Stromal cell of bone marrow (primary cell): ENCODE measurements at places on chromosomes 13 and 19.

GRCh38 chr13:101242720-101243119 is 173.6 kb downstream of the NALCN start:
- DNase-seq, result no peak

- no peak for DNase-seq
Observed at GRCh38 chr13:65943024-65943423, 1287.1 kb downstream of the PCDH9 start.

GRCh38 chr19:47230054-47230920 is 712 bp downstream of the BBC3 start:
- no peak for DNase-seq

GRCh38 chr13:48491423-48492095 is 41.3 kb downstream of the RCBTB2 start:
- DNase-seq, result no peak

DNA sequence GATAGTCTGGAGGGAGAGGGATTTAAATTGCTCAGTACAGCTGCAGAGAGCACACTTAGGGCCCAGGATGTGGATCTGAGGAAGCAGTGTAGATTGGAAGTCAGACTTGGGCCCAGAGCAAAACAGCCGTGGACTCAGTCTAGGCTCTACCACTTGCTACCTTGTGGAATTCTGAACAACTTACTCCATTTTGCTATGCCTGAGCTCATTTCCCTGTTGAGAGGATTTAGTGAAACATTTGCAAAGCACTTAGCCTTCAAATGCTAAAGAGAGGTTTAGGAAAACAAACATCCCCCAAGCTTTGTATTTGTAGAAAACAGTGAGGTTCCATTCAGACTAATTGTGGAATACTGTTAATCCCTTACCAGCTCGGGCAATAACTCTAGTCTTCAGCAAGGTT is 453.4 kb upstream of the ZNF507 start:
- no peak for DNase-seq

GRCh38 chr19:16118489-16119033 is 6.9 kb downstream of the RAB8A start:
- no peak for DNase-seq

DNA sequence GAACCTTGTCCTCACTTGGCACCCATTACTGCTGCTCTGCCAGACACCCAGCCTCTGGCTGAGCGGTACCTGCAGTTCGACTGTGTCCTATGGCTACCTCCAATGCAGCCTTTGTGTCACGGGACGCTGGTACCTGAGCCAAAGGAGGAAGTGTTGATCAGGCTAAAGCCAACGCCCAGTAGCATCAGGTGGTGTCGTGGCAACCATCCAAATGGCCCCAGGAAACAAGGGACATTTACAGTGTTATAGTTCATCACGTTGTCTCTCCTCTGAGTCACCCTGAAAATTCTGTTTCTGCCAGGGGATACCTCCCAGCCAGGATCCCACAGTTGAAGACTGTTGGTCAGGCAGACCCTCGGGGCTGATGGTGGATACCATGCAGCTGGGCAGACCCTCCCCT is 10.1 kb downstream of the RHPN2 start:
- DNase-seq, result no peak
